ENCODE measurements at places on chromosomes 2 and 18.
A peak's percentile ranks its signal among the peaks of the same experiment; 100 is the strongest.

DNA sequence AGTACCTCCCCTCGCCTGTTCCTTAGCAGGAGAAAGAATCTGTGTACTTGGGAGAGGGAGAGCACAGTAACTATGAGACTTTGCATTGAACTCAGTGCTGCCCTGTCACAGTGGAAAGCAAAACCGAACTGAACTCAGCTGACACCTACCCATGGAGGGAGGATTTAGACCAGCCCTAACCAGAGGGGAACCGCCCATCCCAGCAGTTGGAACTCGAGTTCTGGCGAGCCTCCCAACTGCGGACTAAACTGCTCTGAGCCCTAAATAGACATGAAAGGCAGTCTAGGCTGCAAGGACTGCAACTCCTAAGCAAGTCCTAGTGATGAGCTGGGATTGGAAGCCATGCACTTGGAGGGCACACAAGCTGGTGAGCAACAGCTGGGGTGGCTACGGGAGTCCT is 110.4 kb downstream of the GRB14 start:
- DNase-seq = no peak

GRCh38 chr2:120228503-120228902 is 5.3 kb upstream of the TMEM185B start:
- DNase-seq = no peak

DNA sequence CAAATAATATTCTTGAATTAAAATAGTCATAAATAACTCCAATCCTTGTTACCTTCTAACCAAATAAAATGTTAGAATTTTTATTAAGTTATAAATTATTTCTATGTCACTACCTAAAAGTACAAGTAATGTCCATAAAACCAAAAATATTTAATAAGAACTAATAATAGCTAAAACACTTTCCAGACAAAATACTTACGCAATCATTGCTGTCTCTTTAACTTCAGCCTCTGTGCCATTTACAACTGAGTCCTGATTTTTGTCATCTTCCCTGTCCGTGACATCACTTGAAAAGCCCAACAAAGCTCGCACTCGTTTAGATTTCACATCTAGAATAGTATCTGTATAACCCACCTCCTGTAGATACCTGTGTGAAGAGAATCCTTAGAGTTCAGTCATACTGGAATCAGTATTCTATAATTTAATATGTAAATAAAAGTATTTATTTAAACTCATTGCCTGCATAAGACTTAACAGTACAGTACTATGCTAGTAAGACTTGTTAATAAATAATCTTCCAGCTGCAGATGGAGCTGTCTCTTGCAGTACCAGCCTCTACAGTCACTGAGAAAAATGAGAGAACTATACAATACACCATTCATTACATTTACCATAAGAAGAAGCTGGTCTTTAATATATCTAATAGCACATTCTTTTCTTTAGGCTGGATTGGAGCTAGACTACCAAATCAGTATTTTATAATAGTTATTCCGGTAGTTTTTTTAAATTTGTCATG is 63.8 kb downstream of the STRN start:
- no peak for DNase-seq

DNA sequence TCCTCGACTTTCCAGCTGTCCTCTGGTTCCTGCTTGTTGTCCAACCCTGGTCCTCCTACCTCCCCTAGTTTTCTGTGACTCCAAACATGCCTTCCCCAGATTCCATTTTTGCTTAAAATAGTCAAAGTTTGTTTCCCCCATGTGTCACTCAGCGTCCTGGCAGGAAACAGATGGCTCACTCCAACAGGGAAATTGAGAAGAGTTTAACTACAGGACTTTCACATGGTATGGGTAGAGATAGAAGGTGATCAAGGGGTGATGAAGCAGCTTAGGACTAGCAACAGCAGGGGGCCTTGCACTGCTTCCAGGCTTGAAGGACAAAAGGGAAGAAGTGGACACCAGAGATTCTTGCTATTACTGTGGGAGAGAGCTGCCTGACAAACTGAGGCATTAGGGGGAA is 6.1 kb upstream of the CUL3 start:
- DNase-seq = no peak

- DNase-seq = no peak
Observed at GRCh38 chr2:31331156-31331555, 83.4 kb downstream of the XDH start.

GRCh38 chr2:134304394-134305108 is 50.7 kb downstream of the MGAT5 start:
- peak; percentile 15 for DNase-seq

GRCh38 chr2:159093497-159093896 is 125.1 kb downstream of the TANC1 start:
- peak; percentile 12 for DNase-seq

DNA sequence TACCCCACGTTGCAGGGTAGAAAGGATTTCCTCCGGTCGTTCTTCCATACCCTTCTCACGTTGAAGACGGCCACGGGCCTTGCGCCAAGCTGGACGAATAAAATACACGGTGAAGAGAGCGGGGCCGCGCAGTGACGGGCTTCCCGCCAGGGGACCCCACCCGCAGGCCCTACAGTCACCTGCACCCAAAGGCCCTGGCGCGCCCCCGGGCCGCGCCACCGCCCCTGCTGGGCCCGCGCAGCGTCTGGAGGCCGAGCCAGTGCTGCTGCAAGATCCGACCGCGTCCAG is 199 bp downstream of the FBXO15 start:
- no peak for DNase-seq

DNA sequence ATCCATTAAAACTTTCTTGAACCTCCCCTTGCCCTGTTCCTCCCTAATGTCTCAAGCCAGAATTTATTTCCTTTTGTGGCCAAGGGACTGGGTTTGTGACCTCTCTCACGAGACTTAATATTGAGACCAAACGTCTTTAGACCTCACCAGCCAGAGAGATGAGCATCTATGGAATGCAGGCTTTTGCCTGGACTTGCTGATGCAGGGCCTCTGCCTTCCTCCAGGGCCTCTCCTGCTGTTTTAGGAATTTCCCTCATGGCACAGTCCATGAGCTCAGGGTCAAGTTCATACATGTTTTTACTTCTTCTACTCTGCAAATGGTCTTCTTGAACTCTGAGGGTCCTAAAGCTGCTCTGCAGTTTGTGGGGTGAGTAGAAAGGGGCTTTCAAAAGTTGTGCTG is 22.3 kb downstream of the IL1B start:
- no peak for DNase-seq

DNA sequence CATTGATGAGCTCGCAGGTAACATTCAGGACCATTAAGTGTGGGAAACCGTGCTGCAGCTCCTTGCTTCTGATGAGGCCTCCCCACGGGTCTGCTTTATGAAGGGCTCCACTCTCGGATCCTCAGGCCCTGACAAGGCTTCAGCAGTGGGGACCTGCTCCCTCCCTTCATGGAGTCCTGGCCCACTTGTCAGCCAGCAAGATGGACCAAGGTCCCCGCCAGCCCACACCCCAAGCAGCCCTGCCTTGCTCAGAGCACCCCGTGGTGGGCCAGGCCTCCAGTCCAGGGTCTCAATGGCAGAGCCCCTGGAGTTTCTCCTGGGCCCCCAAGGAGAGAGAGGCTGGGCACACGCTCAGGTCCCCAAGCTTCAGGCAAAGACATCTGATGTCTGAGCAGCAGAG is 41.5 kb downstream of the CROCC2 start:
- no peak for DNase-seq

DNA sequence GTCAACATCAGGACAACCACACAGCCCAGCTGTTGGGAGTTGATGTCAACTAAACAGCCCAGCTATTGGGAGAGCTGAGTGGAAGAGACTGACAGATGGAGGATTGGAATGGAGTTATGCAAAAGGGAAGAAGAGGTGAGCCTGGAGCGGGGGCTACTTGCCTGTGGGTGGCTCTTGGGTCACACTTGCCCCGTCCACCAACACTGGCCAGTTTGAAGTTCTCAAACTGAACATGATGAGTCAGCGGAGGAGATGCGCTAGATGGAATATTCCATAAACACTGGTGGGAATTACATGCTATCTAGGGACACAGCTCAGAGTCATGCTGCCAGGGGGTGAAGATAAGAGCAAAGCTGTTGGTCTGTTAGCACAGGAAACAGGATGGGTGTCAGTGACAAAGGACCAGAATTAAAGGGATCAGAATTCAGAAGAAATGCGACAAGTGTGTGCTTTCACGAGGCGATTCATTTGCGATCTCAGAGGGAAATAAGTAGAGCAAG is 33.2 kb upstream of the AGAP1 start:
- DNase-seq = no peak

DNA sequence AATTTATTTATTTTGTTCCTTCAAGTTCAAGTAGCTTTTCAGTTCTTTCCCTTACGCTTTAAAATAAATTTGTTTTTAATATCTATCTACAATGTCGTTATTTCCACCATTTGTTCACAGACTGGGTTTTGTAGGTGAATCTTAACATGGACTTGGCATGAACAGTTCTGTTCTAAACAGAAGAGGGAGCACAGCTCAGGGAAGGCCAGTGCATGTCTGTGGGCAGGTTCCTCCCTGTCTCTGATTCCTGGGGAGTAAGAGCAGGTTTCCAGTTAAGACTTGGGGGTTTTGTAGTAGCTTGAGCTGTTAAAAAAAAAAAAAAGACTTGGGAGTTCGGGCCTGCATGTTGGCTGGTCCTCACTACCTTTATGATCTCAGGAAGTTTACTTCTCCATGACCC is 11.1 kb downstream of the TTL start:
- no peak for DNase-seq

- DNase-seq = no peak
Observed at GRCh38 chr2:97661927-97662326, 1.9 kb downstream of the ACTR1B start.

- DNase-seq = no peak
Observed at GRCh38 chr2:155368934-155369333, 670.4 kb downstream of the KCNJ3 start.

- peak; percentile 80 for DNase-seq
Observed at GRCh38 chr18:12420821-12421421, 13.2 kb downstream of the PRELID3A start.

GRCh38 chr18:69957747-69958146 is 10.1 kb upstream of the CD226 start:
- DNase-seq = no peak

- no peak for DNase-seq
Observed at GRCh38 chr2:152407204-152407721, 72.3 kb downstream of the FMNL2 start.

DNA sequence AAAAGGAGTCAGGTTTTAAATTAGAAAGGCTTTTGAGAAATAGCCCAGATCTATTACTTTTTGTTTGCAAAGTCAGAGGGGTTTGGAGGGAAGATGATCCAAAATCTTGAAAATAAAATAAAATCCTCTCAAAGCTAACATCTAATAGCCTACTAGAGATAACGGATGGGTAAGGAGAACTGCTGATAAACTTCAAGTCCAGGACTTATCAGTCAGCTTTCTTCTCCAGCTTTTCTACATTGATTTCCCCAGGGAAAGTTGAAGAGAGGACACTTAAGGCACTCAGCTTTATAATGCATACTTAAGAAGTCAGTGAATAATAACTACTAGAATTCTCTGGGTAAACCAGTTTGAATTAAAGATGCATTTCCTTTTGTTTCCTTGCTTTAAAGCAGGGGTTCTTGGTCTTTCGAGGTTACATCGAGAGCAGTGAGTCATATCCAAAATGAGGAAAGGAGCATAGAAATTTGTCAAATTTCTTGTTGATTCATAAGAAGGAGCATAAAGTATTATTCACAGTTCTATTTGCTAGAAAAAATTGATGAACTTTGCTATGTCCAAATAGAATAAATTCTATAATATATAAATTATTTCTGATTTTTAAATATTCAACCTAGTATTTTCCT is 43.2 kb upstream of the ITPRID2 start:
- DNase-seq = peak; percentile 94

GRCh38 chr2:191657977-191658376 is 20.0 kb upstream of the NABP1 start:
- DNase-seq = no peak

DNA sequence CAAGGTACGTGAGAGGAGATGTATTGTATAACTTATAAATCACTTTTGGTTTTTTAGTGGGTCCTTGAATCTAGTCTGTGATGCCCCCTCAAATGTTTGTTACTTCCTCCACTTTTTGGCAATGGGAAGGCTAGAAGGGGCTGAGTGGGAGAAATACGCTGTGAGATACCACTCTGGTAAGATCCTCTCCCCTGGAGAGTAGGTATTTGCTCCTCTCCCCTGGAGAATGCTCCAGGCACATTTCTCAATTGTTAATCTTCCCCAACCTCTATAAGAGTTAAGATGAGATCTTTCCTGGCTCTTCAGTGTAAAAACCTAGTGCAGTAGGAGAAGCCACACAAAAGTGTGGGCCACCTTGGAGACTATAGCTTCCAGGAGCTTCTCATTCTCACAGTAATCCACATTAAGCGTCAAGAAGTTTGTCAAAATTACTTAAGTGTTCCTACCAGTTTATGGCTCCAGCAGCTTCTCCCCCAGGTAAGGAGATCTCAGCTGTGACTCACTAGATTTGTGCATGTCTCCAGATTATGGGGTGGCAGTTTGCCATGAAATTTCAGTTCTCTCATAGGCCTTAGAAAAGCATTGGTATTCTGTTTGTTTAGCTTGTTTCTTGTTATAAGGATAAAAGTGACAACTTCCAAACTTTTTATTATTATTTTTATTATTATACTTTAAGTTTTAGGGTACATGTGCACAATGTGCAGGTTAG is 182.6 kb downstream of the FSIP2 start:
- DNase-seq = no peak

DNA sequence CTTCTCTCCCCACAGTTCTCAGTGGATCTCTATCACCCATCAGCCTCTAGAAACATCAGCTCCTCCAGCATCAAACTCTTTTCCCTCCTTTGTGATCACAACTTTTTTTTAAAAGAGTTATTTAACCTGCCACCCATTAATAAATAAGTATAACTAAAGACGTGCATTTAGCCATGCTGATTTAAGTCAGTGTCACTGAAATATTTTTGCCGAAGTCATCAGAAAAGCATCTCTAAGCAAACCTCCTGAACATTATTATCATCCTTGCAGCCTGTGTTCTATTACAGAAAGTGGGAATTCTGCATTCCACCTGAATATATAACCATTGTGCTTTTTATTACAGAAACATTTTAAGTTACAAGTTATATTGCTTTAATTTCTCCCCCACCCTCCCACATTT is 106.2 kb upstream of the ARHGAP28 start:
- no peak for DNase-seq

DNA sequence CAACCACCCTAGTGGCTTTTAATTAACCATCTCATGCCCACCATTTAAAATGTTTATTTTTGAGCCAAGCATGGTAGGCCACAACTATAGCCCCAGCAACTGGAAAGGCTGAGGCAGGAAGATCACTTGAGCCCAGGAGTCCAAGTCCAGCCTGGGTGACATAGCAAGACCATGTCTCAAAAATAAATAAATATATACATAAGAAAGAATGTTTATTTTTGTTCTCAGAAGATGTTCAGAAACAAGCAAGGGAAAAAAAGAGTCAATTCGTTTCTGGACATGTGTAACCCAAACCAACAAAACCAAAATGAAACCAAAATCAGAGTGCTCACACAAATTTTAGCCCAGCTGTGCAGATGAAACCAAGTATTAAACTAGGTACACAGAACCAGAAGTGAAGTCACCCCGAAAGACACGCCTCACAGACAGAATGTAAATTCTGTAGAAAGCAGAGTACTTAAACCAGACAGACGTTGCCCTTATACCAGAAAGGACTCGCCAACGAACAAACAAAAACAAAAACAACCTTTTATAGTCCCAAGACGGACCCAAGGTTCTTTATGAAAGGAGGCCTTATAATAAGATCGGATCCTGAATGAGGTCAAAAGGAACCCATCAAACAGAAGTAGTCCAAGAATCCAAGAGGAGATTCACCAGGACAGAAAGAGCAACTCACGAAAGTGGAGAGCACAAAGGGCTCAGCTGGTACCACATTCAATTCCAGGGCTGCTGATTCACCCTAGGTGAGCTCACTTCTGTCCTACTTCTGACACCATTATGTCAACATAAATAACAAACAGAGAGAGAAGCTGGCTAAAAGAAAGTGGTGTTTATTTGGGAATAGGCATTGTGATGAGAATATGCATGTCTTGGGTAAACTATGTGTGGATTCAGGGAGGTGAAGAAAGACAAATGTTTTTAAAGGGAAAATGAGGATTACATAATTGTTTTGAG is 31.8 kb upstream of the MTCL1 start:
- no peak for DNase-seq
